Fibroblast of skin of abdomen (primary cell): ENCODE measurements at places on chromosomes 4 and X.

- peak; percentile 87 for DNase-seq
These were observed 121.7 kb upstream of the DIPK2B start for GRCh38 chrX:45322382-45322781.

DNA sequence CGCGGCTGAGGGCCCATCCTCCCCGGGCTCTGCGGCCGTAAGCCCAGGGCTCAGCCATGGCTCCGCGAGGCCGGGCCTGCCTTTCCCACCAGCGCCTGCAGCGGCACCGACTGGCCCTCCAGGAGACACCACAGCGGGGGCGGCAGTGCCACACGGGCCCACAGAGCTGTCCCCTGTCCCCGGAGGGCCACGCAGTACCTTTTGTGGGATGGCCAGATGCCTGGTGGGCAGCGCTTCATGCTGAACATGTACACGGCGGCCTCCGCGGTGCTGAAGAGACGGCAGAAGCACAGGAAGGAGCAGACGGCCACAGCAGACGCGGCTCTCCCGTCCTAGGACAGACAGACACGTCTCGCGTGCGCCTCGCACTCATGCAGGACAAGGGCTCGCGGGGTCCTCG is 50.4 kb downstream of the GAK start:
- DNase-seq, result no peak

DNA sequence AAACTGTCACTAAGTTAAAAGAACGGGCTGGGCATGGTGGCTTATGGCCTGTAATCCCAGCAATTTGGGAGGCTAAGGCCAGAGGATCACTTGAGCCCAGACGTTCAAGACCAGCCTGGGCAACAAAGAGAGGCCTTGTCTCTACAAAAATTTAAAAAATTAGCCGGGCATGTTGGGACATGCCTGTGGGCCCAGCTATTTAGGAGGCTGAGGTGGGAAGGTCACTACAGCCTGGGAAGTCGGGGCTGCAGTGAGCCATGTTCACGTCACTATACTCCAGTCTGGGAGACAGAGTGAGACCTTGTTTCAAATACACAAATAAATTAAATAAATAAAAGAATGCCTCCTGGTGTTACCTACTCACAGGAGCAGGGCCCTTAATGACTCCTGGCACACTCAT is 69.5 kb downstream of the APBB2 start:
- peak; percentile 22 for DNase-seq

DNA sequence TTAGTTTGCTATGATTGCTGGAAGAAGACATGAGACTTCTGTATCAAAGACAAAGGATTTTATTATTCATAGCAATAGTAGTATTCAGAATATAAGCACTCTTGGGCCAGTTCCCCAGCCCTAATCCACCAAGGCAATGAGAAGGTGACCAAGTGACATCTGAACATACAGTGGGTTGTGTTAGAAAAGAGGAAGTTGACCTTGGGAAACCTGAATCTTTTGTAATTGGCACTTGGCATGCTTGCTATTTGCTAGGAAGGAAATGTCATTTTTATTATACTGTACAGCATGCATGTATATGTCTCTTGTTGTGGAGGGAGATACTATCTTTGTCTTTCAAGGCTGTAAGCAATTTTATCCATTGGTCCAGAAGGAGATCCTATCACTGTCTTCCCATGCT is 216.1 kb upstream of the FAT1 start:
- no peak for DNase-seq

- peak; percentile 86 for DNase-seq
These were observed 2319.5 kb downstream of the ARAP2 start for GRCh38 chr4:33924811-33925210.

GRCh38 chr4:140103676-140104075 is 50.3 kb downstream of the MAML3 start:
- peak; percentile 71 for DNase-seq
